ENCODE measurements at places on chromosomes 3 and 15.
A peak's percentile ranks its signal among the peaks of the same experiment; 100 is the strongest.

GRCh38 chr3:33004205-33004604 is 52.8 kb downstream of the CCR4 start:
- DNase-seq: no peak
- no peaks in the 10 kb centered on the region for H3K27me3 ChIP-seq
- no peak overlapping the region for H3K27ac ChIP-seq
- H3K36me3 ChIP-seq: no peaks in the 10 kb centered on the region
- no peak overlapping the region for H3K4me3 ChIP-seq

- H3K4me1 ChIP-seq: no peaks in the 10 kb centered on the region
- peak overlapping the region; percentile 33 for H3K4me3 ChIP-seq
- no peak for DNase-seq
- no peak overlapping the region for H3K27ac ChIP-seq
- no peaks in the 10 kb centered on the region for H3K36me3 ChIP-seq
Measured at GRCh38 chr3:122245513-122246174, 62.2 kb downstream of the CASR start.

DNA sequence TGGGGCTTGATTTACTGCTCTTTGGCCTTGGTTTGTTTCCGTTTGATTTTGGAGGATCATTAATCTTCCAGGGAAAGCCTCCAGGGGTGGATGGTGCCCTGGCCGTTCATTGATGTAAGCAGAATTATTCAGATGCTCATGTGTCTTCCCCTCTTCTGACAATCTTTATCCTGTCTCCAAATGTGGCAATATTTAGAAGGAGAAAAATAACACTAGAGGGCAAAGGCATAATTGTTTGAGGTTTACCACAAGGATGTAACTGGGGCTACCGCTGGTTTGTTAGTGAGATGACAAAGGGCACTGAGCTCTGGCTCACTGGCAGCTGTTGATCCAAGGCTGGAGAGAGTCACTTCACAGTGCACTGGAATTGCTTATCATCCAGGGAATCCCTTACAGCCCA is 18.2 kb upstream of the PLCL2 start:
- no peaks in the 10 kb centered on the region for H3K27me3 ChIP-seq
- H3K4me1 ChIP-seq: peaks cover 10% of the 10 kb centered on the region
- no peak overlapping the region for H3K4me3 ChIP-seq
- H3K27ac ChIP-seq: no peak overlapping the region
- no peaks in the 10 kb centered on the region for H3K36me3 ChIP-seq

DNA sequence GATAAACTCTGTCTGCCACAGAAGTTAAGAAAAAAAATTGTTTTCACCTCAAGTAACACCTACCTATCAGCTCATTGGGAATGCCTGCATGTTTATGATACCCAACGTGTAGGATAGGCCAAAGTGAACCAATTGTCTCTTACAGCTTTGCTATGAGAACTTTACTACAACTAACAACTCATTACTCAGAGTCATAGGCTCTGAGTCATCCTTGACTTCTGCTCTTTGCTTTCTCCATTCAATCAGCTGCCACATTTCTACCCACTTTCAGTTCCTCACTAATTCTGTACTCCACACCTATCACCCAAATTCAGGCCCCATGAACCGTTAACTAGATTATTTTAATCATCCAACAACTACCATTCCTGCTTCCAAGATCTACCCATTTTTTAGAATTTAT is 843.9 kb downstream of the TUSC7 start:
- H3K27me3 ChIP-seq: no peaks in the 10 kb centered on the region
- no peaks in the 10 kb centered on the region for H3K4me1 ChIP-seq
- no peak overlapping the region for H3K4me3 ChIP-seq
- no peaks in the 10 kb centered on the region for H3K36me3 ChIP-seq
- DNase-seq: no peak

- DNase-seq: no peak
- no peaks in the 10 kb centered on the region for H3K36me3 ChIP-seq
- H3K4me1 ChIP-seq: no peaks in the 10 kb centered on the region
Measured at GRCh38 chr3:31191354-31191753, 296.9 kb upstream of the GADL1 start.

DNA sequence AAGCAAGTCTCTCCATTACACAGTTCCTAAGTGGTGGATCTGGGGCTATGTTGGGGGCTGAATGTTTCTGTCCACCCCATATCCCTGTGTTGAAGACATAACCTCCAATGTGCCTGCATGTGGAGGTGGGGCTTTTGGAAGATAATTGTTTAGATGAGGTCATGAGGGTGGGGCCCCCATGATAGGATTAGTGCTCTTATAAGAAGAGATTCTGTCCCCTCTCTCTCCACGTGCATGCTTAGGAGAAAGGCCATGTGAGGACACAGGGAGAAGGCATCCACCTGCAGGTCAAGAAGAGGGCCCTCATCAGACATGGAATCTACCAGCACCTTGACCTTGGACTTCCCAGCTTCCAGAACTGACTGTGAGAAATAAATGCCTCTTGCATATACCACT is 231.0 kb upstream of the CHRNA7 start:
- no peaks in the 10 kb centered on the region for H3K27me3 ChIP-seq
- no peaks in the 10 kb centered on the region for H3K4me1 ChIP-seq
- no peak for DNase-seq
- no peak overlapping the region for H3K4me3 ChIP-seq
- H3K27ac ChIP-seq: no peak overlapping the region

DNA sequence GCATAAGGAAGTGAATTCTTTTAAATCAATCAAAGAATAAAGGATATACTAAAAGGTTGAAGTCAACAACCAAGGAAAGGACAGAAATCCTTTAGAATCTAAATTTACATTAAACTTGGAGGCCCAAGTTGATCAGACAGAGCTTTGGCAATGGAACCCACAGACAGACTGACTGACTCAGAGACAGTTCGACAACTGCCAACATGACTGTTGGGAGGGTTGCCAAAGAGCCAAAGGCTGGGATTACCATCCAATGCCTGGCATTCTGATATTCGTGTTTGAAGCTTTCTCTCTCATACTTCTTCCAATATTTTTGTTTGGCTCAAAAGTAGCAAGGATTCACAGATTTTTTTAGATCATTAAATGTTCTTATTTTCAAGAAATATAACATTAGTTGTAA is 406.1 kb downstream of the PLCL2 start:
- H3K4me3 ChIP-seq: no peak overlapping the region
- no peaks in the 10 kb centered on the region for H3K4me1 ChIP-seq
- no peak for DNase-seq
- H3K27ac ChIP-seq: no peak overlapping the region

- no peaks in the 10 kb centered on the region for H3K36me3 ChIP-seq
- H3K4me1 ChIP-seq: no peaks in the 10 kb centered on the region
- H3K27ac ChIP-seq: no peak overlapping the region
- H3K27me3 ChIP-seq: no peaks in the 10 kb centered on the region
- no peak for DNase-seq
Measured at GRCh38 chr15:78387246-78388037, 47.3 kb downstream of the CRABP1 start.

- H3K4me3 ChIP-seq: no peak overlapping the region
- no peaks in the 10 kb centered on the region for H3K4me1 ChIP-seq
- H3K36me3 ChIP-seq: no peaks in the 10 kb centered on the region
- no peak for DNase-seq
- no peak overlapping the region for H3K27ac ChIP-seq
Measured at GRCh38 chr3:124272605-124273151, 280.8 kb upstream of the ROPN1 start.

DNA sequence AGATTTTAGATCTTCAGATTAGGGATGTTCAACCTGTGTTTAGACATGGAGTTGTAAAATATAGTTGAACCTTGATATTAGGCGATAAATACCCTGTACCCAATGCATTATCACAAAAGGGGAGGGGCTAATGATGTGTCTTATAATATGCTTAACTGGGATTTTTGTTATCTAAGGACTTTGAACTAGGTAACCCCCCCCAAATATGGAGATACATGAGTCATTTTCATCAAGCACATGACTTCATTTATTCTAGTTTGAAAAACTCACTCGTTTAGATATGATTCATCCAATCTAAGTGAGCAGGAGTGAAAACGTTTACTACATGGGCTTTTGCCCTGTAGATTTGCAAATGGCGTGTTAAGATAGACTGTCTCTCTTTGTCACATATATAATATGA is 212.4 kb downstream of the IL5RA start:
- no peaks in the 10 kb centered on the region for H3K27me3 ChIP-seq
- no peak overlapping the region for H3K4me3 ChIP-seq
- no peaks in the 10 kb centered on the region for H3K4me1 ChIP-seq
- H3K36me3 ChIP-seq: no peaks in the 10 kb centered on the region
- H3K27ac ChIP-seq: no peak overlapping the region

- H3K27me3 ChIP-seq: no peaks in the 10 kb centered on the region
- H3K4me3 ChIP-seq: no peak overlapping the region
- no peaks in the 10 kb centered on the region for H3K36me3 ChIP-seq
- no peak overlapping the region for H3K27ac ChIP-seq
- H3K4me1 ChIP-seq: no peaks in the 10 kb centered on the region
Measured at GRCh38 chr3:100912571-100912970, 80.7 kb downstream of the ABI3BP start.
